ENCODE measurements at places on chromosomes 12 and 14.

DNA sequence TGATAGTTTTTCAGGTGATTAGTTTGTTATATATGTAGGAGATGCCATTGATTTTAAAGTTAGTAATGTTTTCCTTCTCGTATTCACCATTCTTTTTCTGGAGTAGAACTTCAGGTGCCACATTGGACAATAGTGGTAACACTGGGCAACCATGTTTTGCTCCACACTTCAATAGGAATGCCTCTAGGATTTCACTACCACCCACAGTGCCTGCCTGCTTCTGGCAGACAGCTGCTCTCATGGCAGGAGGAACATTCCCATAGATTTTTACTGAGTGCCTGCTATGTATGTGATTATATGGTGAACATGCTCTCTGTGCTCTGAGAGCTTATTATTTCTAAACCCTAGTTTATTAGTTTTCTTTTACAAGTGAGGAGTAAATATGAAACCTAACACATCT, 53.7 kb downstream of the GCH1 start:
- no peak for DNase-seq

DNA sequence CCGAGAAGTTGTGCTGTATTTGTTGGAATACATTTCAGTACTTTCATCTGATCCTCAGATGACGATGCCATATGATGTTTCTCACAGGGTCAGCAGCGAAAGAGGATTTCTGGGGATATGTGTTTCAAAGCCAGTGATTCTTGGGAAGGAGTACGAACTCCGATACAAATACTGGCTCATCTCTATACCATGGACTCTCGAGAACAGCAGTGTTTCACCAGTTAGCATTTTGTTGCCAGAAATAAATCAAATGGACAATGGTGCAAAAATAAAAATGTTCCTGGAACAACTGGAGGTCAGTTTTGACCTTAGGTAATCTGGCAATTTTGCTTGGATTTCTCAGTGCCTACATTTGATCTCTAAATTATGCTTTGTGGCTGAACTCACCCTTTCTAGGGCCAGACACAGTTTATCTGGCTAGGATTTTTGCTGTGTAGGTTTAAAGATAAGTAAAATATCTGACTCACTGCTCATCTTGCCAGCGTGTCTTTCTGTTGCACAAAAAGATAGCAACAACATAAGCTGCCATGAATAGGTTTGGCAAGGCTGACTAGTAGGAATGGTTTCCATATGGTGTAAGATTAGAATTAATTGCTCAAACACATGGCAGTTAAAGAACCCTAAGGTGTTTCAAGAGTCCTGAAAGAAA, 11.0 kb upstream of the MGP start:
- DNase-seq, result no peak

DNA sequence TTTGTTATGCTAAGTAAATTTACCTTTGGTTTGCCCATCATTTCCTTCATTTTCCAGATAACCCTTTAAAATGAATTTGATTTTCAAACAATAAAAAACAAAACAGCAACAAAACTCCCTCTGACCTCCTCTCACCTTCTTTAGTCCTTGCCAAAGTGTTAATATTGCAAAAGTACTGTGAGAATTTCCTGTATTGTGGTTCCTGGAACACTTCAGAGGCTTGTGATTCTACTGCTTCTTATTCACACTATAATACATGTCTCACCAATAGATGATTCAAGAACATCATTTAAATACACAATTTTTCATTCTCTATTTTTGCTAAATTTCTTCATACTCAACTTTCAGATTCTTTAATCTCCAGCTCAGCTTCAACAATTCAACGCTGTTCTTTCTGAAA, at the start of gene KLRD1:
Gene KLRD1 (plus strand): TSS at position 241 of the 400 bp plus-strand sequence. CDS start 208 bp downstream, outside the sequence.
- no peak for DNase-seq

- DNase-seq, result peak; percentile 88
These were observed 7.3 kb downstream of the TMEM116 start for GRCh38 chr12:112005419-112006395.

DNA sequence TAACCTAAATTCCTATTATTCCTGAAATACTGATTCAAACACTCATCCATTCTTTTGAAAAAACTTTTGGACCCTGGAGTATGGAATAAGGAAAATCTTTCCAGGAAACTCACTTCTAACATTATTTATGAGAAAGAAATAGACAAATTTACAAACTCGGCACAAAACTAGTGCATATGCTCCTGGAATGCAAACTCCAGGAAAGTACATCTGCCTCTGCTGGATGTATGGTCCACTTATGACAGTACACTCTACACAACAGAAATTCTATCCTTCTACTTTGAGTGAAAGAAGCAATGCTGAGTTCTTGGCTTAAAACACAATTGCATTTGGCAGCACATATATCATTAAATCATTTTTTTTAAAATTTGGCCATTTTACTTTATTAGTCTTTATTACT, 700.5 kb upstream of the STXBP6 start:
- DNase-seq, result no peak

DNA sequence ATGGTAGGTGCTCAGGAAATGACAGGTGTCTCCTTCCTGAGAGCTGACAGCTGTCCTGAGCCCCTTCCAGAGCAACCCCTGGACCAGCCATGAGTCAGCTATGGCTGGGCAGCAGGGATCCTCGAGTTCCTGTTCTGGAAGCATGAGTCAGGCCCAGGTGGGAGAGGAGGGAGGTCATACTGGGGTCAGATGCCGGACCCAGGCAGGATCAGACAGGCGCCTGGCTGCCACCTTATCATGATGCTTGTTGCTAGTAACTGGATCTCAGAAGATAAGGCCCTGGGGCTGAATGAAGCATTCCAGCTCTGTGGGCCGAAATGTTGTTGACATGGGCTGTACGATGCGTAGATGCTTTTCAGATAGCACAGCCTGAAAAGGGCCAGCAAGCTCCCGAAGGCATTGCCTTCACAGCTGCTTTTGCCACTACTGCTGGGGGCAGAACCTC, 17.4 kb upstream of the KRT7 start:
- DNase-seq, result no peak

- no peak for DNase-seq
These were observed 40.0 kb upstream of the NAP1L1 start for GRCh38 chr12:76124456-76124855.

- DNase-seq, result no peak
These were observed 108.7 kb upstream of the HIF1A start for GRCh38 chr14:61586544-61587055.

GRCh38 chr14:61298824-61299223, 17.7 kb upstream of the TMEM30B start:
- DNase-seq, result no peak

DNA sequence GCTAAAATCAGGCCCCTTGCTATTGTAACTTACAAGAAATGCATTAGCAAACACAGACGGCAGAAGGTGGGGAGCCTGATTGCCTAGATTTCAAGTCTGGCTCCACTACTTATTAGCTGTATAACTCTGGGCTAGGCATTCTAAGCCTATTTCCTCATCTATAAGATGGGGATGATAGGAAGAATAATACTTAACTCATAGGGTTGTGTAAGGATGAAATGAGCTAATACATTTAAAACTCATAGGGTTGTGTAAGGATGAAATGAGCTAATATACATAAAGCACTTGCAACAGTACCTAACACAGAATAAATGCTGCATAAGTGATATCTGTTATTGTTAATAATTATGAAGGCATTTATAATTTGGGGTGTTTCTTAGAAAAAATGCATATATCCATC, 60.1 kb upstream of the DIO2 start:
- no peak for DNase-seq

- DNase-seq, result no peak
These were observed 14.2 kb downstream of the STON2 start for GRCh38 chr14:81385886-81386285.

DNA sequence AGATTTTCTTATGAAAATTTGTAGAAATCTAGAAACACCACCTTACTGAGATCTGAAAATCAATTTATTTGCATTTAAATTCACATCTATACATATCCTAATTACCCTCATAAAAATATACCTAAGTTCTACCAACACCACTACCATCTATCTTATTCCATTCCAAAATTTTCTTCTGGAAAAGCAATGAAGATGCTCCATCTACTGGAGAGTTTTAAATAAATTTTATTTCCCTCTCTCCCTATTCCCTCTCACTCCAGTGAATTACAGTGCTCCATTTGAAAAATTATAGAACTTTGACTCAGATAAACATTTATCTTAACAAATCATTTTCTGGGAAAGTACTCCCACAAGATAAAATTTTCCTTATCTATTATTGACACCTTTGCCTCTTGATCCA, 2.3 kb upstream of the C14orf39 start:
- peak; percentile 29 for DNase-seq

GRCh38 chr14:24565766-24566165, 10.3 kb downstream of the CTSG start:
- DNase-seq, result no peak

DNA sequence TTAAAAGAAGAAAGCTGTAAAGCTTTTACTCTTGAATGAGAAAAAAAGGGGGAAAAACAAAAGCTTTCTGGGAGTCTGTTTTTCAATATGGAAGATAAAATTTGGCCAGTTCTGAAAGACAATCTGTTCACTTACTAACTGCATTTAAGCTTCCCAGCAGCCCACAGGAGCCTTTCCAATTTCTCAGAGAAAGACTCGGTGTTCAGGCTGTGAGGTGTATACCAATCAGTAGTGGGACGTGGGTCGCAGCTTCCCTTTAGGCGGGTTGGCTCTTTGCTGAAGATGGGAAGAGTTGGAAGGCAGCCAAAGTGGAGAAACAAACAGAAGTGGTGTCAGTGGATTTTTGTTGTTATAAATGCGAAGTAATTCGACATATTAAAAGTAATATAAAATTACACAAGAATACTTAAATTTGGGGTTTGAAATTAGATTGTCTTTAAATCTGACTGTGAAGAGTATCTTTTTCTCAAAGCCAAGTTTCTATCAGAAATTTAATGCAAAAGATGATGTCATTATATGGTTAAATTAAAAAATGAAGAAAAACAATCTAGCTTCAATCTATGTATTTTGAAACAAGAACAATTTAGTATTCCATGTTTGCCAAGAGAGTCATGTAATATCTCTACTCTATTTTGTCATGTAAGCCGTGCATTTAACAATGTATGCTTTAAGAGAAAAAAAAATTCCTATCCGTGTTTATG, 590.2 kb upstream of the ATXN7L3B start:
- no peak for DNase-seq

GRCh38 chr12:132500142-132500855, 10.3 kb downstream of the FBRSL1 start:
- no peak for DNase-seq

DNA sequence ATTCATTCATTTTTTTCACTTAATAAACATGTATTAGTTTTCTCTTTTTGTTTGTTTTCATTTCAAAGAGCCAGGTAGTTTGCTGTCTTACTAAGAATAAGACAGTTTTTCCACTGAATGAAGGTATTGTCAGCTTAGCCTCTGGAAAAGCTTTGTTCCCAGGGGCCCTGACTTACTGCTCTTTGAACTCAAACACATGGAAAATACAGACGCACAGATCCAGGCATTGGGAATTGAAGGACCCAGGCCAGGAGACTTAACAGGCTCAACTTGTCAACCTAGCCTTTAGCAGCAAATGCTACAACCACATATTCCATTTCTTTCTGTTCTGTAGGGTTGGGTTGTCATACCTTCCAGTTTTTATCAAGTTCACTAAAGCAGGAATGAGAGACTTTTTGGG, 38.5 kb upstream of the SLCO1C1 start:
- no peak for DNase-seq

GRCh38 chr14:71143381-71144290, 236.4 kb downstream of the PCNX1 start:
- DNase-seq, result no peak

DNA sequence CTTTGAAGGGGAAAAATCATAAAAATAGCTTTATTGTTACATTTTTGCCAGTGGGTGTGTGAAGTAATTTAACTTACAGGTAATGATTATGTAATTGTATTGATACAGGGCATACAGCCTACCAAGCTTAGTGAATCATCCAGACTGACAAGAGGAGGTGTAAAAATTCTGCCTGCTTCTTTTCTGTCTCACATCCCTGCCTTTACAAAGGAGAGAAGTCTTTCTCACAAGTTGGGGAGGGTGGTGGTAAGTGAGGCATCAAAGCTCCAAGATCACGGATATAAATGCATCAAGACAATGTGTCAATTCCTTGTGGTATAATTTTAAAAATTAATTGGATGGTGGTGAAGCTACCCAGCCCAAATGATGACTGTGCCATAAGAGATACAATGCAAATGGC, 39.0 kb upstream of the G2E3 start:
- DNase-seq, result no peak

- no peak for DNase-seq
These were observed 1.7 kb downstream of the DYNC1H1 start for GRCh38 chr14:101965770-101966722.

DNA sequence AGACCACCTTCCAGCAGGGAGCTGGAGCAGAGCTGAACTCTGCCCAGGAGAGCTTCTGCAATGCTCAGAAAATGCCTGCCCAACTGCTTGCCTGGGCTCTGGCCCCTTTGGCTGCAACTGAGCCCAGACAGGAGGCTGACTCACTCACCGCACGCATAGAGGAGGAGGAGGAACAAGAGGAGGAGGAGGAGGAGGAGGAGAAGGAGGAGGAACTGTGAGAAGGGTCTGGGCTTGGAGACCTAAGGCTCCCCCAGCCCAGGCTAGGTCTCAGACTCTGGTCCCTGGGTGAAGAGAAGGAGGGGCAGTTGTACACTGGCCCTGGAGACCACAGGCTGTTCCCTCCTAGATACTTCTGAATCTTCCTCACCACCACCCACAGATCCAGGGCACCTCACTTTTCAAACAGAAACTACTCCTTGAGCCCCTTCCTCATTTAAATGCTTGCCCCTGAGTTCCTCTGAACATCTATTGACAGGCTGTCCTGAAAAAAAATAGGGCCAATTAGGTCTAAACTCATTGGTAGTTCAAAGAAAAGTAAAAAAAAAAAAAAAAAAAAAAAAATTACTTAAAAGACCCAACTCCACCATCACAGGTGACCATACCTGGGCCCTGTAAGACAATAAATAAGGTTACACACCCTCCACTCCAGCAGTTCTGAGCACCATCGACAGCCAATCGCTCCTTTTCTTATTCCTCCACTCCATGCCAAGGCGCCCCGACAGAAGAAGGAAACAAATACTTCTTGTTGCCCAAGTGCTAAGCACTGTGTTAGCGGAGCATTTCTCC, 674 bp downstream of the VDR start:
- DNase-seq, result peak; percentile 93
